ENCODE measurements at places on chromosomes 3 and 15.

DNA sequence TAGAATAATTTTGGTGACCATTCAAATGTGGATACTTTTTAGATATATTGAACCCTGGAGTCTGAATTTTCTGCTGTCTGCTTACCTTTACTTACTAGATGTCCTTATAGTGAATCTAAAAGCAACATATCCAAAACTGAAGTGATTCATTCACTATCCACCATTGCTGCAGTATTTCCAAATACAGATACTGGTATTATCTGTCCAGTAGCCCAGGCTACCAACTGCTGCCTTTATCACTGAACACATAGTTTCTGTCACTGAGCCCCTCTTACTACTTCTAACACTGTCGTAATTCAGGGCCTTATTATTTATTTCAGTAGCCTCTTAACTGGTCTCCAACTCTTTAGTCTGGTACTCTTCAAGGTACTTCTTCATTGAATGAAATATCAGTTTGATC lies 49.2 kb downstream of the SLMAP start:
- DNase-seq: no peak

GRCh38 chr3:29072611-29073010 lies 208.3 kb upstream of the RBMS3 start:
- no peak for DNase-seq

- DNase-seq: no peak
These were observed 43.9 kb upstream of the TRPM1 start for GRCh38 chr15:31145271-31145911.

- no peak for DNase-seq
These were observed 46.3 kb downstream of the NANOGP8 start for GRCh38 chr15:35038626-35039451.

DNA sequence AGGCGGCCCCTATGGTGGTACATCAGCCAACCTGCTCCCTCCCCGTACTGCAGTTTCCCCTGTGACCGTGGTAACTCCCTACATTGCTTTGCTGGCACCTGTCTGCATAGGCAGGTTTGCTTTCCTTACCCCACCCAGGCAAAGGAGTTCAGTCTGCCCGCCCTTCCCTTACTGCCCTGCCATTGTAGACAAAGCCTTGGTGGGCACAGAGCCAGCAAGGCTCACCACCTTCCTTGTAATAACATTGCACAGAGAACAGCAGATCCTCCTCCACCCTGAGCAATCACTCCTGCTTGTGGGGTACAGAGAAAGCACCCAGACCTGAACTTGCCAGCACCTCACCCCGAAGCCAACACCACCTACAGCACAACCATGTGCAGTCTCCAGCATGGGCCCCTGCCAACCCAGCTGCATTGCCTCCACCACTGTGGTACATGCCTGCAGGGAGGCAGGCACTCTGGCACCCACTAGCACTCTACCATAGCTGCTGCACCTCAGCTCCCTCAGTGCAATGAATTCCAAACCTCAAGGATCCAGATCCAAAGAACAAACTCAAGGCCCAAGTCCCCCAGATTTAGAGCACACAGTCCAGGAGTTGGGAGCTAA lies 192.7 kb upstream of the KCNMB2 start:
- no peak for DNase-seq

GRCh38 chr3:160703974-160704373 lies 27.0 kb downstream of the ARL14 start:
- no peak for DNase-seq

DNA sequence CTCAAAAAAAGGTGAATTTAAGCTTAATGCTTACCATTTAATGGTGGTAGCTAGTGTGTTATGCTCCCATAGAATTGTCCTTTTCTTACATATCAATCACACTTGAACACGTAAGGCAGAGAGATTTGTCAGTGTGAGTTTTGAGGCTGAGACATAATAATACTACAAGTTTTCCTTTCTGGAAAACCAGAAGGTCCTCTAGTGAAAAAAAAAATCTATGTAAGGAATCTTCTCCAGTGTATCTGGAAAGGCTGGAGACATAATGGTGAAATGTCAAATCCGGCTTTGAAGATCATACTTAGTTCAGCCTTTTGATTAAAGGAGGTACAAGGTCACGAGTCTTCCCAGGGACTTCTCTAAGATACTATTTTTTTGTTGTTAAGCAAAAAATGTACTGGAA lies 3.4 kb downstream of the TSC22D2 start:
- DNase-seq: no peak

- DNase-seq: no peak
These were observed 58.5 kb downstream of the RFTN1 start for GRCh38 chr3:16455001-16455400.
